ENCODE measurements at places on chromosomes 7 and 10.

GRCh38 chr7:142391191-142391992 is 133.5 kb upstream of the PRSS58 start:
- peak; percentile 24 for DNase-seq

- no peak for DNase-seq
These were observed 19.4 kb downstream of the WBP1L start for GRCh38 chr10:102763037-102763607.

DNA sequence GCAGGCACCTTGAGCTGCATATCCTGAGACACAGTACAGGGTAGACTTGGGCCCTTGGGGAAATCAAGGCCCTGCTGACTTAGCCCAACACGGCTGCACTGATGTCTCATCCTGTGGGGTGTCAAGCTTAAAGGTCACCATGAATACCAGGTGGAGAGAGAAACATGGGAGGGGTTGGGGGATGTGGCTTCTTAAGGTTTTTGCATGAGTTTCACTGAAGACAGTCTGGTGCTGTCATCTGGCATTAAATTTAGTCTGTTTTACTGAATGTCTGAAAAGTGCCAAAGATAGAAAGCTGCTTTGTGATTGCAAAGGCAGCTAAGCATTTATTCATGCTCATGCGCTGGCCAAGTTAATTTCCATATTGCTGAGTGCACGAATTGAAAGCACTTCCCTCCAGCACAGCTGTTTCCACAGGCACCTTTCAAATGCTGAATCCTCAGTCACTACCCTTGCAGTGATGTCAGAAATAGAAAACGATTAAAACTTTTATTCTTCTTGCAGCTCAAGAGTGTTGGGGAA is 102.1 kb downstream of the OSBPL3 start:
- no peak for DNase-seq

GRCh38 chr7:25297278-25297677 is 69.0 kb upstream of the NPVF start:
- DNase-seq, result no peak

- no peak for DNase-seq
These were observed 74.5 kb downstream of the LANCL2 start for GRCh38 chr7:55439627-55440026.

DNA sequence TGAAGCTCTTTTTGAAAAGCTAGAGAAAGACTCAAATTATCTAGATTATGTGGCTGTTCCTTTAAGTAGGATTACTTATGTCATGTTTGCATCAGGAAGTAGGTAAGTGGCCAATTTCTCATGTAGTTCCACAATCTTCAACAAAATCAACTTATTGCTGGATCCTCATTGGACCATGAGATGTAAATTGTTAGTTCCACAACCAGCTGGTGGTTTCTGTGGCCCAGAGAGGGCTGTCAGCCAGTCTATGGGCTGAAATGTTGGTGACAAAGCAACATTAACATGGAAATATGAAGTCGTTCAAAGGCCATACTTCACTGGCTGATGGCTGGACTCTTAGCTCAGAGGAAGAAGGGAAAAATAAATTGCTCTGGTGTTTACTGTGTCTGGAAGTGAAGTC is 157.9 kb downstream of the PLXDC2 start:
- no peak for DNase-seq

GRCh38 chr7:44102846-44103565 is 1.1 kb upstream of the AEBP1 start:
- DNase-seq, result no peak

DNA sequence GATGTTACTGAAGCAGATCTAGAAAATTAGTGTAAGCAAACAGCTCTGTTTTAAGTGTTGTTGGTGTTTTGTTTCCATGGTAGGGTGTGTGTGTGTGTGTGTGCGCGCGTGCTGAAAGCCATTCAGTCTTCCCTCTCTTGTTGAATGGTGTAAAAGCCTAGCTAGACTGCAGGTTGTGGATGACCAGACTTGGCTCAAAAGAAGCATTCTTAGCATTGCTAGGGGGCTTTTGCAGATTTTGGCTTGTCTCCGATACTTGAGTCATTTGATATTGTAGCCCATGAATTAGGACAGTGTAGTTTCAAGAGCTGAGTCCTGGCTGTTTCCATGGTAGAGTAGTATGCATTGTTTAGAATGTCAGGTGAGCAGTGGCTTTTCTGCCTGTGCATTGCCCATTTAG is 99.1 kb downstream of the SND1 start:
- DNase-seq, result no peak

DNA sequence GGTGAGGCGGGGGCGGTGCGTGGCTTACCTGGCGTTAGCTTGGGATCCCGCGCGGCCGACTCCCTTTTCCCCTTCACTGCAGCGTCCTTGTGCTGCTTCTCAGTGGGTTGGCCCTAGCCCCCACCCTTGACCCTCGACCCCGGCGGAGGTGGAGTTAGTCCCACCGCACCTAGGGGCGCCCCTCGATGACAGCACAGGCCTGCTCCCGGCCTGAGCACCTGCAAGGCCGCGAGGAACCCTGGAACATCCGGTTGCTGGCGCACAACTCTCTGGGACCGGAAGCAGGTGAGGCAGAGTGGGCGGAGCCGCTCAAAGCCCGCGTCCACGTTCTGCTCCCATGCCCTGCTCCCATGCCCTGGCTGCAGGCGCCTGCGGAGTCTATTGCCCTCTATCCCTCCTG is 266.9 kb downstream of the USP6NL start:
- no peak for DNase-seq

DNA sequence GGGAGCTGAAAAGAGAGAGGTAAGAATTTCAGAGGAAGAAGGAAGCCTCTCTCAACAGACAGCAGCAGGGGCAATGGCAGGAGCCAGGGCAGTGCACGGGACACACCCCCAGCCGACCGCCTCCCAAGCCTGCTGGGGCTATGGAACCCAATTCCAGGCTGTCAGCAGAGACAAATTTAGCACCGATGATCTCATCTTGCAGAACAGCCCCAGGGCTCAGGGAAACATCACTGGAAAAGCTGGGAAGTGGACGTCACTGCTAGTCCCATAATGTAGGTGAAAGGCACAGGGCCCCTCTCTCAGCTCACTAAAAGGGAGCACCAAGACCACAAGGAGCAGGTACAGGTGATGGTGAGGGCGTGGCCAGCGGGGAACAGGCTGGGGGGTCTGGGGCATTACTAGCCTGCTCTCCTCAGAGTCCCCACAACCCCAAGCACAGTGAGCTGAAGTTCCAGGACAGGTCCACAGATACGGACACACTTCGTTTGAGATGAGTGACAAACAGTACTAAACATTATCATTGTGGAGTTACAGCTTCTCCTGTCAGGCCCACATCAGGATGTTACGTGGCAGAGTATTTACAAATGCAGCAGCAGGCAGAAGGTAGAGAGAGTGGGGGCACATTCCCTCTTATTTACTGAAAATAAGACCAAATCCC is 103.7 kb downstream of the PLXNA4 start:
- no peak for DNase-seq

GRCh38 chr7:44307905-44308595 is 17.3 kb downstream of the CAMK2B start:
- DNase-seq, result no peak

GRCh38 chr10:70830164-70830563 is 14.4 kb downstream of the SGPL1 start:
- no peak for DNase-seq

GRCh38 chr10:66180021-66180420 is 745.8 kb upstream of the LRRTM3 start:
- DNase-seq, result no peak

DNA sequence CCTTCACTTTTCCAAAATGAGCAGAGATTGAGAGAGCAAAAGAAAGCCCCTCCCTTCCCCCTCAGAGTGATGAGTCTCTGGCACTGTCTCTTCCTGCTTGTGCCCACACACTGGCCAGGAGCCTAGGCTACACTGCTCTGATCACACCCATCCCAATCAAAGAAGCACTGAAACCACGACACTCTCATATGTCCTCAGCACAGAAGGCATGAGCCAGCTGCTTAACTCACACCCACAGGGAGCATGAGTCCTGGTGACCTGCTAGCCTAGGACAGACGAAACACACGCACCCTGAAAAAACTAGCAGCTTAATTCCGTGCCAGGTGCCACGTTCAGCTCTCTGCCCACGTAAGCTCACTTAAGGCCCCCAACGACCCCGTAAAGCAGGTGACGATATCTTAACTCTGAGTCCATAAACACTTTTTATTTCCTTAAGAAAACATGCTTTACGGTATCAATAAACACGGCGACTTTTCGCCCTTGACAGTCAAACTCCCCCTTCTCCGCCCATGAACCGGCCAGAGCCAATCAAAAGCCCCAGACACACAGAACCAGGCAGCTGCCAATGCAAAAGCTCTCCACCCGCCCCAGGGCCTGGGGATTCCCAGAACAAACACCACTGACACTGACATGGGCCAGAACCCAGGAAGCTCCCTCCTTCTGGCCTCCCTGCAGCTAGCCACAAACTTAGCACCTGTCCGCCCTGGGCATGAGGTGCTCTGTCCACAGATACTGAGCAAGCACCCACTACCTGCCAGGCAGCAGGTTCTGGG is 69.0 kb downstream of the TNRC18 start:
- DNase-seq, result no peak

GRCh38 chr7:116805100-116805544 is 57.3 kb upstream of the CAPZA2 start:
- no peak for DNase-seq

- DNase-seq, result no peak
These were observed 120.2 kb downstream of the TEX36 start for GRCh38 chr10:125562737-125563136.

GRCh38 chr7:130649004-130649790 is 19.4 kb downstream of the COPG2 start:
- no peak for DNase-seq

- DNase-seq, result no peak
These were observed 141.2 kb upstream of the C1QL3 start for GRCh38 chr10:16662923-16663322.

GRCh38 chr10:124165827-124166226 is 72.4 kb upstream of the CHST15 start:
- DNase-seq, result no peak

DNA sequence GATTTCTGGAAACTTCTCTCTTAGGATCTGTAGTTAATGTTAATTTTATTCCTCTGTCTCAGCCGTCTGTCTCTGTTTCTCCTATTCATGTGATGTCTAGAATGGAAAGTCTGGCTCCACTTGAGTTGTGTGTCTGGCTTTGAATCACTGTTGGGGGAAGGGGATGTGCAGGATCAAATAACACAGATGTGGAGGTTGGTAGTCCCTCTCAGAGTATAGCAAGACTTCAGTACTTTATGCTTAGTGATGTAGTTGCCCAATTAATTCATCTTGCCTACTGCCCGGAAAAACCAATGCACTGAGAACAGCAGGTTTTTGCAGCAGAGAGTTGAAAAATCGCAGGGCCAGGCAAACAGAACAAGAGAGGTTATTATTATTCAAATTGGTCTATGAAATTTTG is 79.2 kb downstream of the PHTF2 start:
- no peak for DNase-seq

DNA sequence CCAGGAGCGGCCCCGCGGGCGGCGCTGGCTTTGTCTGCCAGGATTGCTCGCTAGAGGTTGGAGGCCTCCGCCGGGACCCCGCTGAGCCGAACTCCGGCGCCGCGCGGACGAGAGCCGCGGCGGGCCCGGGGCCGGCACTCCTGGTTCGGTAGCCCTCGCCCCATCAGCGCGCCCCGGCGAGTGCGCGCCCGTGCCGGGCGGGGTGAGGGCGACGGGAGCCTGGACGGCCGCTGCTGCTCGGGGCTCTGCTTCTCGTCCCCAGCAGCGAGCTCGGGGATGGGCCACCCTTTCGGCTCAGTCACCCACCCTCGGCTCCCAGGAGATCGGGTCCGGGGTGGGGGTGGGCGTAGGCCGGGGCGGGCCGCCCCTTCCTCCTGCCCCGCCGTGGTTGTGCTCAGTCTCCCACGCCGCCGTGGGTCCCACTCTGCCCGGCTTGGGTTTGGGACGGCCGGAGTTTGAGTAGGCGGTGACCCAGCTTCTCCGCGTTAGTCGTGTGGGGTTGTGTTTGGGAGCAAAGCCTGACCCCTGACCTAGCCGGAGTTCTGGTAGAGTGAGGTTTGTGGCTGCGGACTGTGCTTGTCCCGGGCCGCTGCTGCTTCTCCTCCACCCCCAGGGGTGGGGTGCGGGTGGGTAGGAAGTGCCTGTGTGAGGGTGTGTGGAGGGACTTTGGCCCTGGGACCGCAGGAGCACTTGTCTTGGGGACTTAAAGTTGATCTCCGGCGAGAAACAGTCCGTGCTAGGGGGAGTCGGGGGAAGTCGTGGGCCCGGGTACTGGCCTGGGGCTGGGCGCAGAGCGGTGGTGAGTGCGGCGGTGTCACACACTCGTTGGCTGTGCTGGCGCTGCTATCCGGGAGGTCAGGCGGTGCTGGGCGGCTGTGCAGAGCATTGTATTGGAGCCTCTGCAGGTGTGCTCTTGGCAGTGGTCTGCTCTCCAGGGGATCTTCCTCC is 677 bp downstream of the TSPAN14 start:
- DNase-seq, result no peak

- DNase-seq, result no peak
These were observed 14.8 kb downstream of the TPK1 start for GRCh38 chr7:144821067-144821466.

DNA sequence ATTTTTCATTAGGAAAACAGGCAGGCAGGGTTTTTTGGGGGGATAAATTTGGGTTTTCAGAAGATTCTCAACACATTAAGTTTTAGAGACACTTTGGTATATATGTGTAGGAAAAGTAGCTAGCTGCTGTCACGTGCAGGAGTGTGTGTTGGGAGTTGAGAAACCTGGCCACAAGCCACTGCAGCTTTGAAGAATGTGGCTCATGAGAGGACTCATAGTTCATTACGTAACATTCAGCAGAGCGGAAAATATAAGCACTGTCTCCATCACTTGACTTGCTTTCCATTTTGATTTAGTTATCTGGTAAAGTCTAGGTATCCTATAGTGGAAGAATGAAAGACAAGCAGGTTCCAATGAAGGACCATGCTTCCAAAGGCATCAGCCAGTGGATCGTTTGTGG is 31.2 kb downstream of the SMNDC1 start:
- no peak for DNase-seq

- no peak for DNase-seq
These were observed 174.4 kb downstream of the MDFIC start for GRCh38 chr7:115096262-115096661.

DNA sequence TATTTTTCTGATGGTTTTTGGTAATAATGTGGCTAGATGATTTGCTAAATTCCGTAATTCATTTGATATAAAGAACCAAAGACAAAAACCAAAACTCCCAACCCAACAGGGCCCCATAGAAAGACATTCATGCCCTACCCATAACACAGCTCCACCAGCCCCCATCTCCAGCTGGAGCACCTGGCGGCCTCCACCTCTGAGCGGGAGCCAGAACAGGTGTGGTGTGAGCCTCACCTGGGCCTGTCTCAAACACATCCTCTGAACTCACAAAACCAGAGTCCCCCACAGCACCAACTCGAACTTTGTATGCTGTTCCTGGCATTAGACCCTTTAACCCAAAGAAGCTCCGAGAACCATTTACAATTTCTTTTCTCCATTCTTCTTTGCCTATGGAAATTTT is 36.5 kb upstream of the LAMB4 start:
- no peak for DNase-seq
